T-cell (primary cell): ENCODE measurements at places on chromosomes 11 and 22. TPM values are rescaled to one million over a fixed set of nuclear protein-coding genes. Genes with fewer than 3 reads are reported as not detected.

The DESI1 gene
- 28.7 TPM for total RNA-seq

The USH1C gene
- total RNA-seq, result not detected

The EMSY gene
- total RNA-seq, result 36.2 TPM

The ESAM gene
- 2.2 TPM for total RNA-seq

The KRTAP5-11 gene
- not detected for total RNA-seq

The SYT12 gene
- total RNA-seq, result not detected

The ADM2 gene
- total RNA-seq, result 1.5 TPM

The IGLL1 gene
- total RNA-seq, result 0.64 TPM

The SLC22A9 gene
- not detected for total RNA-seq

The KCNK4 gene
- 0.22 TPM for total RNA-seq

The SCGB1A1 gene
- total RNA-seq, result 3.2 TPM

The TBX10 gene
- total RNA-seq, result not detected

The OR52N4 gene
- total RNA-seq, result 1.4 TPM

The OR51B5 gene
- total RNA-seq, result not detected

The DDX6 gene
- total RNA-seq, result 293 TPM

The OR8D1 gene
- total RNA-seq, result not detected

The TMEM191B gene
- total RNA-seq, result 14.4 TPM

The SCGB2A2 gene
- not detected for total RNA-seq

The CD3D gene
- 290 TPM for total RNA-seq

The FANCF gene
- total RNA-seq, result 10.2 TPM

The VPREB3 gene
- 1.7 TPM for total RNA-seq
